Memory B cell (primary cell): ENCODE measurements at places on chromosomes 7 and 10.

- H3K36me3 ChIP-seq: no peaks in the 10 kb centered on the region
- H3K4me3 ChIP-seq: no peak overlapping the region
- H3K27me3 ChIP-seq: no peaks in the 10 kb centered on the region
- no peak overlapping the region for H3K27ac ChIP-seq
- no peak for DNase-seq
- no peaks in the 10 kb centered on the region for H3K4me1 ChIP-seq
These were observed 78.3 kb downstream of the ATRNL1 start for GRCh38 chr10:115171392-115171960.

GRCh38 chr7:50368366-50368765 lies 63.9 kb downstream of the IKZF1 start:
- DNase-seq: no peak
- H3K4me3 ChIP-seq: no peak overlapping the region
- H3K4me1 ChIP-seq: peaks cover 53% of the 10 kb centered on the region
- peaks cover 43% of the 10 kb centered on the region for H3K36me3 ChIP-seq
- H3K27ac ChIP-seq: peak overlapping the region; percentile 91

DNA sequence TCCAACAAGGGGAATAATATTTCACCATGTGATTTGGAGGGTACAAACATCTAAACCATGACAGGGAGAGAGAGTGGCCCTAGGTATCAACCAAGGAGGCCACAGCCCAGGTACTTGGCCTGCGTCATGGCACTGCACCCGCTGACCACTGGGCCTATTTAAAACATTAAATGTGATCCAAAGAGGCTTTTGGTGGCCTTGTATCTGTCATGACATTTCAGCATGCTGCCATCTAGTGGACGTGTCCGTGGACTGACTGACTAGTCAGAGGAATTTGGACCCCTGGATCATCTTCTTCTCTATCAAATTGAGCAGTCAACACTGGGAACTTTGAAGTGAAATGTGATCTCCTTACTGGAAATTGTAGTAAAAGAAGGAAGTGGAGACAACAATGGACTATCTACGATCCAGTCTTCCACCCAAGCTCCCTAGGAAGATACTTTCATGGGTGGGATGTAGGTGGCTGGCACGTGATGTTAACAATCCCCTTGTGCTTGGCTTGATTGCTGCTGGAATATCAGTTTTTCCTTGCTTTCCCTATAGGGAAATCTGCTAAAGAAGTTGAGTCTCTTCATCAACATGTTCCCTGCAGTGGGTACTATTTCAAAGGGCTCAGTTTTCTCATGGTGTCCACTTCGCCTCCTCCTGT lies 24.6 kb upstream of the ITGA8 start:
- peaks cover 6% of the 10 kb centered on the region for H3K27me3 ChIP-seq
- no peak overlapping the region for H3K27ac ChIP-seq
- no peak overlapping the region for H3K4me3 ChIP-seq
- DNase-seq: no peak

GRCh38 chr7:28137463-28137862 lies 43.1 kb downstream of the JAZF1 start:
- no peaks in the 10 kb centered on the region for H3K27me3 ChIP-seq
- H3K27ac ChIP-seq: no peak overlapping the region
- H3K4me1 ChIP-seq: peaks cover 32% of the 10 kb centered on the region

DNA sequence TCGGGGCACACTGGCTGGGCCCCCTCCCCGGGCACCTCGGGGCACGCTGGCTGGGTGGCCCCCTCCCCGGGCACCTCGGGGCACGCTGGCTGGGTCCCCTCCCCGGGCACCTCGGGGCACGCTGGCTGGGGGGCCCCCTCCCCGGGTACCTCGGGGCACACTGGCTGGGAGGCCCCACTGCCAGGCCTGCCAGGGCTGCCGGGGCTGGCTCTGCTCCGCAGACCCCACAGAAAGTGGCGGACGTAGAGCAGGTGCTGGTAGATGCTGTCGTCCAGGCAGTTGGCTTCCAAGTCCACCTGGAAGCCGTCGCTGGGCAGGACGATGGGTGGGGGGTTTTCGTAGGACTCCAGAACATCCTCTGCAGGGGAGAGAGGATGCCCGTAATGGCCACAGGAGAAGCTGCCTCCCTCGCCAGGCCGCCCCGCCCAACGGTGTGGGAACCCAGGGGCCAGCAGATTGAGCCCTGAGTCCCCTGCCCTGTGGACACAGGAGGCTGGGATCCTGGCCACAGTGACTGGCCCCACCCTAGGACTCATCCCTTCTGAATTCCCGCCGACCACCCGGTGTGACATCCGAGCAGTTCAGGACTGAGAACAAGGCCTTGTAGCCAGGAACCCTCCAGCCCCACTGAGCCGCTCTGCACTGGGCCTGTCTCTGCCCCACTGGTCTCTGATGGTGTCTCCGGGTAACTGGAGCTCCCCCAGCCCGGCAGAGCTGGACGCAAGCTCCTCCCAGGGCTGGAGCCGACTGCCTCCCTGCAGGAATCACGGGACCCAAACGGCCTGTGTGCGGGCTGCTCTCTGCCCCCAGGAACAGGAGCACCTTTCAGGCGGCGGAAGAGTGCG lies 28.2 kb downstream of the AP5Z1 start:
- H3K27me3 ChIP-seq: peaks cover 9% of the 10 kb centered on the region
- no peaks in the 10 kb centered on the region for H3K36me3 ChIP-seq
- DNase-seq: no peak
- H3K27ac ChIP-seq: no peak overlapping the region
- H3K4me3 ChIP-seq: no peak overlapping the region
- peaks cover 5% of the 10 kb centered on the region for H3K4me1 ChIP-seq
